Activated CD4-positive, alpha-beta memory T cell treated with anti-CD3 and anti-CD28 coated beads for 36 hours (primary cell): ENCODE measurements at places on chromosomes 1 and 21. TPM values are rescaled to one million over a fixed set of nuclear protein-coding genes. Genes with fewer than 3 reads are reported as not detected.

DNA sequence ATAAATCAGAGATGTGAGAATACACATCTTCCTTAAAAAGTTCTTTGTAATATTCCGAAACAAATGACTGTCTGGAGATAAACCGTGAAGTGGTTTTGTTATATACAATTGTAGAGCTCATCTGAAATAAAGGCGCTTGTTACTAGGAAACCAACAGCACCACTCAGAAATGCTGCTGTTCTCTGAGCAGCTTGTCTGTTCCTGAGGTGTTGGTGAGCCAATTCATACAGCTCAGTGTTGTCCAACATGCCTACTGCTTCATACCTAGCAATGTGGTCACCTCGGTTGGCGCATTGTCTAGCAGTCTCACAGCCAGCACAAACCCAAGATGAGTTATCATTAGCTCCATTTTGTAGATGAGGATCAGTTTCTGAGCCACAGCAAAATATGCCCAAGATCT, 44.4 kb downstream of the GFI1 start:
- DNase-seq, result no peak

- peak; percentile 21 for DNase-seq
Measured at GRCh38 chr1:205772607-205773032, 2.7 kb downstream of the RAB29 start.

The TMCC2 gene
- 9.8 TPM for total RNA-seq

- no peak for DNase-seq
Measured at GRCh38 chr1:17866740-17867029, 111.6 kb downstream of the ACTL8 start.

DNA sequence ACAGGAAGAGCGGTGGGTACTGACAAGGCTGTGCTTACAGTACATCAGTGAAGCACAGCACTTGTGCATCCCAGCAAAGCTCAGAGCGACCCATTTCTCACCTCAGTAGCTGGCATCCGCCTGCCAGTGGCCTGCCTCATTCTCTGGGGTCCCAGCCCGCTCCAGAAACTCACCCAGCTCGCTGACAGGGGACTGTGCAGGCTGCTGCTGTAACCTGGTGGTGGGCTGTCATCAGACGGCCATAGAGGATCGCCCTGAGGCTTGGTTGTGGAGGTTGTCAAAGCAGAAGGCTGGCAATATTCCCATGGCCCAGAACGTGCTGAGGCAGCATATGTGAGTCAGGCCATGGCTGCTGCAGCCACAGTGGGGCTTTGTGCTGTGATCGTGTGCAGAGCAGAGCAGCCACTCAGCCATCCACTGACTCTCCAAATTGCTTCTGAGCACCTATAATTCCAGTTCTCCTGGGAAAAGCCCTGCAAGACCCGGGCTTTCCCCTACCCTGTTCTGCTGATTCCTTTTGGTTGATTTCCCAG, 13.6 kb upstream of the GPR137B start:
- DNase-seq, result no peak

The CAMK1G gene
- 0.69 TPM for total RNA-seq

DNA sequence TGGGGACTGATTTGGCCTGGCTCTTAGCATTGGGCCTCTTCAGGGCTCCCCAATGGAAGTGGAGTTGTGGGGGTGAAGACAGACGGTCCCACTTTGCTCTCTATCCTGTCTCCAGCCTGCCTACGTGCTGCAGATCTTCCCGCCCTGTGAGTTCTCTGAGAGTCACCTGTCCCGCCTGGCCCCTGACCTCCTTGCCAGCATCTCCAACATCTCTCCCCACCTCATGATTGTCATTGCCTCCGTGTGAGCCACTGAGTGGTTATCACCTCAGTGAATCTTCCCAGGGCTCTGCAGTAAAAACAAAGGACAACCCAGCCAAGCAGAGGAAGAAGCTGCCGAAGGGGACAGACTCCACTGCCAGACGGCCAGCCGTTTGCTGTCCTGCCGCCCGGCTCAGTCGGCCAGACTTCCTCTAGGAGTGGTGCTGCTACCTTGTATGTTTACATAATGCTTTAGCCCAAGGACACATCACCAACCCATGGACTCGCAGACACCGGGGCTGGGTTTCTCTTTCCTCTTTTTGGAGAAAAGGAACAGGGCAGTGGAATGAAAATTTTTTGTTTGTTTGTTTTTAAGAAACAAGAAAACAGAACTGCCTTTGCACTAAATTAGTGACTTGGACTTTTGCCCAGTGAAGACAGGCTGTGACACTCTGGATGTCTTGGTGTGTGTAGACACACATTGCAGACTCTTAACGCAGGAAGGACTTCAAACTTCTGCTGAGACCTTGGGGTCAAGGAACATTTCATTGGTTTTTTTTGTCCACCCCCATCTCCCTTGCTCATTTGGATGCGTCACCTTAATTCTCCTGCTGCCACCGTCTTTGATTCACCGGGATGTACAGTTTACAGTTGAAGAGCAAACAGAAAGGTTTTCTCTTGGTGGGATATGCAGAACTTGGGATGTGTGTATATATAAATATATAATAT, 36.5 kb downstream of the ZBTB17 start:
- DNase-seq, result no peak

The S100A12 gene
- total RNA-seq, result not detected

DNA sequence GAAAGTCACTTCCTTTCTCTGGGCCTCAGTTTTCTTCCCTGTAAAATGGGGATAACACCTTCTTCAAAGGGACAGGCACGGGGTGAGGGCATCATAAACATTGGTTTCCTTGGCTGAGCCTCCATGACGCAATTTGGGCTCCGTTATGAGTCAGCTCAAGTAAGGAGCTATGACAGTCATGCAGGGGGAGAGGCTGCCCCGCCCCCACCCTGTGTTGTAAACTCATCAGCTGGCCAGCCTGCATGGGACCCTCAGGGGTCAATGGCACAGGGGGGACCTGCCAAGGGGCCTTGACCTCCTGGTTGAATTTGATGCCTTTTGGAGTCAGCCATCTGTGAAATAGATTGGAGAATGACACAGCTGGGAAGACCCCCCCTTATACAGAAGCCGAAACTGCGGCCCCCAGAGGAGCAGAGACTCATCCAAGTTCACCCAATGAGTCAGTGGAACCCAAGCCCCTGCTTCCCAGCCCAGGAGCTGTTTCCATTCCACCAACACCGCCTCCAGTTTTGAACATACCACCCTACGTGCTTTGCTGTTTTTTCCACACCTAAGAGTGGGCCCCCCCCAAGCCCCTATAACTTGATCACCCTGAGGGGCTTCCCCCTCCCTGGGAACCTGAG, 36.8 kb upstream of the RUNX3 start:
- DNase-seq, result peak; percentile 94

The DIO1 gene
- not detected for total RNA-seq

The APOBEC4 gene
- not detected for total RNA-seq

The C4BPA gene
- not detected for total RNA-seq
